ENCODE measurements at places on chromosomes 5 and 9.
A peak's percentile ranks its signal among the peaks of the same experiment; 100 is the strongest.

- no peak for DNase-seq
Measured at GRCh38 chr5:115500225-115500624, 44.4 kb downstream of the FEM1C start.

DNA sequence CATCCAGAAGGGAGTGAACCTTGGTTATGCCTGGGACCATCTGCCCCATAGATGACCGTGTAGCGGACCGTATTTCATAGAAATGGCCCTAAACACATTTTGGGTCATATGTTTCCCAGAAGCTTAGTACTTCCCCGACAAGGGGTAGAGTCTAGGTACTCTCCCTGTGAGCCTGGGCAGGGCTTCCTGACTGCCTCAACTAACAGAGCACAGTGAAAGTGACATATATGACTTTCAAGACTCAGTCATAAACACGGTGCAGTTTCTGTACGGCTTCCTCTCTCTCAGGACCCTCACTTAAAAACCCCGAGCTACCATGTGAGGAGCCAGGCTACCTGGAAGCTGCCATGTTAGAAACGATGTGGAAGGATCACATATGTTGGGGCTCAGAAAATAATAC lies 20.9 kb downstream of the C9orf57 start:
- DNase-seq: no peak

DNA sequence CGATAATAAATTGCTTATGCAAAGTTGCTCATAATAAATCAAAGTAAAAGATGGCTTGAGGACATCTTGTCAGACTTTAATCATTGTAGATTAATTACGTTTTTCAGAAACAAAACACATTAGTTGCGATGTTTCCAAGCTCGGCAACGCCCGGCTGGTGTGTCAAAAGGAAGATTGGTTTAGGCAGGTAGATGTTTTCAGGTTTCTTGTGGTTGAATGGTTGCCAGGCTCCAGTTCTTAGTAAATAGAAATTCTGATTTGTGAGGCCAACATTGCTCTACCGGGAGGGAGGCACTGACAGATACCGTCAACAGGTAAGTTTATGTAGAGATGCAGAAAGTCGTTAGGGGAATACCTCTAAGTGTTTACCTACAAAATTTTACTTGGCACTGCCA lies 280.3 kb downstream of the NPR3 start:
- no peak for DNase-seq

GRCh38 chr5:56530626-56531138 lies 284.7 kb upstream of the MAP3K1 start:
- DNase-seq: no peak

- no peak for DNase-seq
Measured at GRCh38 chr9:1794547-1795270, 220.4 kb upstream of the SMARCA2 start.

DNA sequence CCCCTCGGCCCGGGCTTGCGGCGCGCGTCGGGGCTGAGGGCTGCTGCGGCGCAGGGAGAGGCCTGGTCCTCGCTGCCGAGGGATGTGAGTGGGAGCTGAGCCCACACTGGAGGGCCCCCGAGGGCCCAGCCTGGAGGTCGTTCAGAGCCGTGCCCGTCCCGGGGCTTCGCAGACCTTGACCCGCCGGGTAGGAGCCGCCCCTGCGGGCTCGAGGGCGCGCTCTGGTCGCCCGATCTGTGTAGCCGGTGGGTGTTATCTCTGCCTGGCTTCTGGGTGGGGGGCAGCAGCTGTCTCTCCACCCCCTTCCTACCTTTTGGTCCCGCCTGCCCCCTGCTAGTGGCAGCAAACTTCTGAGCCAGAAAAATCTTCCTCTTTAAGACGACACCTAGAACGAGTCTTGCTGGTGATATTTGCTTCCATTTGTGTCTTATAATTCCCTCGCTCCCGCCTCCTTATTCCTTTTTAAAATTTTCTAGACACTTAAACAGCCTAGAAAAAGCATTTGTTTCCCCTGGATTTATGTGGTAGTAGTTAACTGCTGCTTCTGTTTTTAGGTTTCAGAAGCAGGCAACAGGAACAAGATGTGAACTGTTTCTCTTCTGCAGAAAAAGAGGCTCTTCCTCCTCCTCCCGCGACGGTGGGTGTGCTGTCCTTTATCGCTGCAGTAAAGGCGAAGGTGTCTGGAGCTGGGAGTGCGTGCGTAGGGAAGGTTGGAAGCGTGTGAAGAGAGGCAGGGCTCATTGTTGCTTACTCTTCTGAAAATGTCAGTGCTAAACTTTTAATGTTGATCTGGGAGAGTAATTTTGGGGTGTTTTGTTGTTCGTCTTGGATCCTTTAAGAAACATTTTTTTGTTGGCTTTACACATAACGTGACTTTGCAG lies 554 bp downstream of the JAK2 start:
- peak; percentile 100 for DNase-seq

- DNase-seq: no peak
Measured at GRCh38 chr5:149672701-149673476, 57.2 kb upstream of the PPARGC1B start.

- no peak for DNase-seq
Measured at GRCh38 chr5:156094001-156094400, 233.0 kb upstream of the SGCD start.

DNA sequence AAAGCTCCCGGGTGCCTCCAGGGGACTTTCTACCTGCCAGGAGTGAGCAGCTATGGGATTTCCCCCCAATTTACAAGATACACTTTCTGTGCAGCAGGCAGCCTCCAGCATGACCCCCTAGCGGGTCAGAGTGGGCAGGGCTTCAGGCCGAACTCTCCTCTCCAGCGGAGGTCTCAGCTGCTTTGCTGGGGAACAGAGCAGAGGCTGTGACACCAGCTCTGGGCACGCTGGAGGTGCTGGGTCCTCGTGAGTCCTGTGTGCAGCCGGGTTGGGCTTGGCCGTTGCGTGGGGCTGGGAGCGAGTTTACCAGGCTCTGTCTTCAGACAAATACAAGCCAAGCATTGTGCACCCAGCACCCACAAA lies 2.9 kb downstream of the NRARP start:
- DNase-seq: no peak

- DNase-seq: no peak
Measured at GRCh38 chr9:21477466-21477865, 4.6 kb downstream of the IFNE start.

GRCh38 chr5:163692091-163692490 lies 186.7 kb downstream of the MAT2B start:
- DNase-seq: no peak

DNA sequence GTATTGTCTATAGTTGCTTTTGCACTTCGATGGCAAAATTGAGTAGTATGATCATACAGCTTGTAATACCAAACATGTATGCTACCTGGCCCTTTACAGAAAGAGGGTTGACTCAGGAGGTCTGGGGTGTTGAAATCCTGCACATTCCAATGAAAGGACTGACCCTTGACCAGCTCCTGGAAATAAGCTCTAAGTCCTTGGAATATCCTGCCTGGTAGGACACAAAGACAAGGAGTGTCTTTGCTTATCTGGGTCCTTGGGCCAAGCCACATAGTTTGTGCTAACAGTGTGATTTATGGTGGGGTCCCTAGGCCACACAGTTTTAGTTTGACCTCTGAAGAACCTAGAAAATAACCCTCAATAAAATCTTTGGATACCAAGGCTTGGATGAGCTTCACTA lies 89.3 kb upstream of the FTMT start:
- no peak for DNase-seq

DNA sequence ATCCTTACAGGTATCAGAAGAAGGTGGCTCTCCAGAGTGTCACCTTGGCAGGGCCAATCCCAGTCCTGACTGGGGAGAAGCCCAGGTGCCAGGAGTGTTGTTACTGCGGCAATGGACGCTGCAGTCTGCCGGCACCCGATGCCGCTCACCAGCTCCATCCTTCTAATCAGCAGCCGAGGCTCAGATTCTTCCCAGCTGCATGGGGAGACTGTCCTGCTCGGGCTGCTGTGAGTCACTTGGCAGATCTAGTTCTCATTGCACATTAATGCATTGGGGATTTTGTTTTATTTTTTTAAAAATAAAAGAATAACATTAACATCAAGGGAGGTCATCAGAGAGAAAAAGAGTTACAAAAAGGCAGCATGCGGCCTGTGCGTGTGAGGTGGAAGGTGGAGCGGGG lies 115.8 kb downstream of the MTX3 start:
- DNase-seq: no peak
